ENCODE measurements at places on chromosomes 5 and 9.

DNA sequence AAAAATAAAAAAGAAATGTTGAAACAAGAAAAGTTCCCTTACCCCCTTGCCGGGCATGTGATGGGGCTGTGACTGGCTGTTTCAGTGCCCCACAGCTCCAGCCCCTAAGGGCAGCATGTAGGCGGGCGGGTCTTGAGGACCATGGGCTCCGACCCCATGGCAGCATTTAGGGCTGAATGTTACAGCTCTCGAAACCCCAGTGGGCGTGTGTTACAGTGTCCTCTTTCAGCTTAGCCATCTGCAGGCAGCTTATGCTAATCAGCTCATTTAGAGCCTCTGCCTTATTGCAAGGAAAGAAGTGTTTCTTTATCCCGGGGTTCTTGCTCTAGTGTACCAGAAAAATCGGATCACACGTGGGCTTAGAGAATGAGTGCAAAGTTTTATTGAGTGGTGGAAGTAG lies 497.4 kb upstream of the CYLC2 start:
- DNase-seq: no peak

GRCh38 chr9:137369061-137369787 lies 53.7 kb downstream of the EXD3 start:
- no peak for DNase-seq

DNA sequence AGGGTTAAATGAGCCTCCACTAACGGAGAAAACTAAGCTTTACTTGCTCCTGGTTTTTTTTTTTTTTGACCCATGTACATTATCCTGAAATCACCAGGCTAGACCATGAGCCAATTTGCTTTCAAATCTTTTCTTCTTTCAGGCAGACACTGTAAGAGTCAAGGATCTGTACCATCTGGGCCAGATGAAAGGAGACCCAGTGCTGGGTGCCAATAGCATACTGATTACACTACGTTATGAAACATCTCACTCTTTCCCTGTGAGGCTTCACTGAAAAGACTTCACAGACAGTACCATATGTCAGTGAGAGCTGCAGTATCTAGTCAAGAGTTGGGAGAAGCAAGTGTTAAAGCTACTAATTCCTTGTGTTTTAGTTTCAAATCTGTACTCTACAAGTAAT lies 161.2 kb upstream of the PTPRD start:
- DNase-seq: no peak

DNA sequence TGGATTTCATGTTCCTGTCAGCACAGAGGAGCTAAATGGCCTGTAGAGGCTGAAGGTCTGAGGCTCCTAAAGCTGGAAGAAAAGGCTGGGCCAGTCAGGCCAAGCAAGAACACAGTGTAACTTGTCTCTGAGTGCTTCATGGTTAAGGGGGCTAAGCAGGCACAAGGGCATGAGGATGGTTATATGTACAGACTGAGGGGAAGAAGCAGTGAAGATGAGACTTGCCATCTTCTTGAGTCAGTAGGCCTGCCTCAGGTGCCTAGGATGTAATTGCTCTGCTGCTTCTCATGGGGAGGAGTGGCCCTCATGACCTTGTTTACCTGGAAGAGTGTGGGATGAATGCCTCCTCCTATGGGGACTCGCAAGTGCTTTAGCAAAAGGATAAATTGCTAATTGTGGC lies 8.7 kb upstream of the PSMD5 start:
- DNase-seq: no peak

- no peak for DNase-seq
Observed at GRCh38 chr5:14745753-14746152, 81.2 kb downstream of the OTULIN start.

GRCh38 chr9:3043369-3043768 lies 199.5 kb upstream of the PUM3 start:
- peak; percentile 44 for DNase-seq

DNA sequence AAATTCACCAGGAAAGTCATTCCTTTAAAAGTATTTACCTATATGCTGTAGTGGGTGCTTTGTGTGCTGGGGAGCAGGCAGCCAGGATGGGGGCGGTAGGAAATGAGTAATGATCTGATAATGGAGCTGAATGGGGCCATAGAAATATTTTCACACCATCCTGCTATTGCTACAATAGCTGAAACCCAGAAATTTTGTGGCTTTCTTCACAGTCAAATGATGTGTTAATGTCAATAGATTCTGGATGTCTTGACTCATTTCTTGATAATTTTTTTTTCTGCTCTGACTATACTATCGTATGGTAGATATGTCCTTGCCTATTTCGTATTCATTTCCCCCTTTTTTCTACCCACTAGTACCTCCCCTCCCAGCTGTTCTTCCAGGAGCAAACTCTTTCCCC lies 59.5 kb downstream of the RORB start:
- DNase-seq: peak; percentile 23

DNA sequence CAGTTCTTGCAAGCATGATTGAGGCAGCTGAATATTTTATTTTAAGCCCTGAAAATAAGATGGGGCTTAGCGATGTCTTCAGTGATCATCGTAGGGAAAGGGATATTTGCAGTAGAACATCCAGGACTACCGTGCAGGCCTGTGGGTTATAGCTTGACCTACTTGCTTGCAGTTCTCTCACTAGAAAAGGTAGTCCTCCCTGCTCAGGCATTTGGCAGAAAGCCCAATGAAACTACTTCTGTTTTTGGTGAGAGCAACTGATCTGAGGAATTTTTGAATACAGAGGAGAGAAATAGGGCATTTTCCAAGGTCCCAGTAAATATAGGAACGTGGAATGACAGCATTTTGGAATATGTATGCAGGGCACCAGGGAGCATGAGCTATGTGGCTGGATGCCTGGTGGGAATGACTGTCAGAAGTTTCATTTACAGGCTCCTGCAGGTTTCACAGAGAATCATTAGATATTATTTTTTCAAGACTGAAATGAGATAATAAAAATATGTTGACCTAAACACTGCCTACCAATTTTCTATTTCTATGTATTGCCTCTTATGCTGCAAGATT lies 417.9 kb upstream of the ACTBL2 start:
- DNase-seq: no peak

DNA sequence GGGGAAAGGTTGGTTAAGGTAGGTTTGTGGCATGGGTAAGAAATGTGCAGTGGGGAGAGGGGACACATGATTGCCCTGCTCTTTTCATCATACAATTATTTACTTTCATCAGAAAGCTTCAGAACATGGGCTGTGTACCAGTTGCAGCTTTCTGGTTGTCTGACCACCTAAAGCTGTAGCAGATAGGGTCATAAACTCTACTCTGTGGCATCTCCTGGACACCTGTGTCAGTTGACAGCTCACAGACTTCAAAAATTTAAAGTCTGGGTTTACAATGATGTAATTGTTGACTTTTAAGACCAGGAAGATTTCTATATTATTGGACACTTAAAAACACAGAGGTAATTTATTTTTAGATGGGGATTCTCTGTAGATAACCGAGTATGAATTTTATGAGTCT lies 222.7 kb upstream of the PRR16 start:
- no peak for DNase-seq

- no peak for DNase-seq
Observed at GRCh38 chr5:144108131-144108530, 62.3 kb downstream of the YIPF5 start.

GRCh38 chr5:17180864-17181723 lies 36.3 kb upstream of the BASP1 start:
- peak; percentile 99 for DNase-seq

DNA sequence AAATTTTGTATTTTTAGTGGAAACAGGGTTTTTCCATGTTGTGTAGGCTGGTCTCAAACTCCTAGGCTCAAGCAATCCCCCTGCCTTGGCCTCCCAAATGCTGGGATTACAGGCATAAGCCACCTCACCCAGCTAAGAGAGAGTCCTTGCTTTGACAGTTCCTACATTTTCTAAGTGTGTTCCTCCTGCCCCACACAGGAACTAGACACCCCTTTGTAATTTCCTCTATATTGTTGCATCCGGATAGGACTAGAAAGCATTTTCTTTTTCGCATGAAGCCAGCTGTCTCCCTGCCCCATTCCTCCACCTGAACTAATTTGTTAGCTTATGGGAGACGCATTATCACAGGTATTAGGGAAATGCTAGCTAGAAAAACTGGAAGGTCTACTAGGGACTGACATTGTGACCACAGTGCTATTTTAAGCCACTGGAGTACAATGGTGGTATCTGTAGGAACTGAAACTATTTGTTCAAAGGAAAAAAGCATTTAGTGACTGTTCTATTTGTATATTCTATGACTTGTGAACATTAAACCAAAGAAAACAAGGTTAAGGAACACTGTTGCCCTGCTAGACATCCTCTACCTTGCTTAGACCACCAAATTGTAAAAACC lies 214.1 kb downstream of the SMARCA2 start:
- DNase-seq: no peak

GRCh38 chr5:108726446-108727235 lies 21.1 kb upstream of the FER start:
- DNase-seq: no peak

- DNase-seq: no peak
Observed at GRCh38 chr5:81726297-81726696, 24.6 kb downstream of the SSBP2 start.

DNA sequence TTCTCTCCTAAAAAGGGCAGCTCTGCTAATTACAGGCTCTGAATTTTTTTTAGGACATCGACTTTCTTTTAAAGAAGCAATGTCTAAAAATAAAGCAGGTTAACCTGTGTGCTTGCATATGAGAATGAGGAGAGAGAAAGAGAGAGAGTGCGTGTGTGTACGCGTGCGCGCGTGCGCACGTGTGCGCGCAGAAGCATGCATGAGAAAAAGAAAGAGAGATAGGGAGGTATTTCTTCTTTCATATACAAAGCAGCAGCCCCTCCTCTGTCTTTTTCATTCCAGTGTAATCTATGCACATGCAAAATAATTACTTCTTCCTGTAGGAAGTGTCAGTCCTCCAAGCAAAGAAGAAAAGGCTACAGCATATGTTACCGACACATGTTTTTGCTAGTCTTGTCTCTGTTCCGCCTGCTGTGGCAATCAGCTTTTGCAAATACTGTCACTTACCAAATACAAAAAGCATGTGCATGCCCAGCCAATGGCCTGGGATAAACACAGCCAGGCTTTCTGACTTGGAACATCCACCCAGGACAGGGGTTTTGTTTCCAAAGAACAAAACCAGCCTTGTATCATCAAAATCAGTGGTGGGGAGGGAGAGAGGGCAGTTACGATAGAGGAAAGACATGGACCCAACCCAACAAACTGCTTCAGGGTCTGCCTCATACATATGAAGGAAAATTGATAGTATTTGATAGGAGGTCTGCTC lies 252.3 kb upstream of the SLC24A2 start:
- no peak for DNase-seq

DNA sequence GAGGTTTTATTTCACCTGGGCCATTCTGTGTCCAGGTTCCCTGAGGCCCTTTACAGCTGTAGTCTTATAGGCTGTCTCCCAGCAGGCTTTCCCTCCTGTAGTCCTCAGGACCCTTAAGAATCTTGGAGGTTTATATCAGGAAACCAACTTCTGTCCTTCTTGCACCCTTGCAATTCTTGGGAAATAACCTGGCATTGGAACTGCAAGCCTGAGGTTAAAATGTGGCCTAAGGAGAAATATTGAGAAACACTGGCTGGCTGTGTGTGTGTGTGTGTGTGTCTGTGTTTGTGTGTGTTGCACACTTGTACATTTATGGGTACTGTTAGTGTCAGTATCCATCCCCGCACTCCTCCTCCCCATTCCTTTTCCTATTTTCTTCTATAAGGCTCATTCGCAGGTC lies 168.9 kb downstream of the PAPPA start:
- no peak for DNase-seq

GRCh38 chr5:67052034-67052433 lies 144.6 kb downstream of the CD180 start:
- no peak for DNase-seq

DNA sequence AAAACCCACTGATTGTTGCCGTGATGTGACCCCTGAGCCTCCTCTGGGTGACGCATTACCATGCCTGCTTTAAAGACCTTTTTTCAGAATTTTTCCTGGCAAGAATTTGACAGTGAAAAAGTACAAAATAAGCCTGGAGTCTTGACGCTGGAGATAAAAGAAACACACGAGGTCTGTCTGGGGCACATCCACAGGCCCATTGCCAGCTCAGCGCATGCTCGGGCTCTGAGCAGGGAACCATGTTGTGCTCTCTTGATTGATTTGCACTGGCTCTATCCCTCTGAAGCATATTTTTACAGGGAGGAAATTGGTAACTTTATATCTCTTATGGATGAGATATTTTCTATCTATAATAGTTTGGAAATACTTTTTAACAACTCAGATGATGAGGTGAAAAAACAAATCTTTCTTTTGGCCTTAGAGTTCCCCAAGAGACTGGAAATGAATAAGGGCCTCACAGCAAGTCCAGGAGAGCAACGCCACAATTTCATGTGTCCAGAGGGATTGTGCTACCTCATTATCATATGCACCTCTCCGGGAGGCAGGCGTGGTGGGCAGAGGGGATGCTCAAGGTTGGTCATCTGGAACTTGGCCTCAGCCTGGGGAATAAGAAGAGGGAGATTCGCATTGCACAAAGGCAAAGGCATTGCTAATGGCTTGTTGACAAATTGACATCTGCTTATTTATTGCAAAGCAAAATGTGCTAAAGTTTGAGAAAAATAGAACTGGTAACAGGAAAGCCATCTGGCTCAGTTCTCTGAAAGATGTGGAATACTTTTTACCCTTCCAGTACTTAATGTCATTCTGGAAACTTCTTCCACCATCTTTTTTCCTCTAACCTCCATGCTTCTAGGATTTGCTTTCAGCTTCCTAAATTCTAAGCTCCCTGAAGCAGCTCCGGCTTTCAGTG lies 183.8 kb downstream of the PJA2 start:
- no peak for DNase-seq

GRCh38 chr9:129838707-129839259 lies 3.5 kb downstream of the USP20 start:
- DNase-seq: peak; percentile 57

DNA sequence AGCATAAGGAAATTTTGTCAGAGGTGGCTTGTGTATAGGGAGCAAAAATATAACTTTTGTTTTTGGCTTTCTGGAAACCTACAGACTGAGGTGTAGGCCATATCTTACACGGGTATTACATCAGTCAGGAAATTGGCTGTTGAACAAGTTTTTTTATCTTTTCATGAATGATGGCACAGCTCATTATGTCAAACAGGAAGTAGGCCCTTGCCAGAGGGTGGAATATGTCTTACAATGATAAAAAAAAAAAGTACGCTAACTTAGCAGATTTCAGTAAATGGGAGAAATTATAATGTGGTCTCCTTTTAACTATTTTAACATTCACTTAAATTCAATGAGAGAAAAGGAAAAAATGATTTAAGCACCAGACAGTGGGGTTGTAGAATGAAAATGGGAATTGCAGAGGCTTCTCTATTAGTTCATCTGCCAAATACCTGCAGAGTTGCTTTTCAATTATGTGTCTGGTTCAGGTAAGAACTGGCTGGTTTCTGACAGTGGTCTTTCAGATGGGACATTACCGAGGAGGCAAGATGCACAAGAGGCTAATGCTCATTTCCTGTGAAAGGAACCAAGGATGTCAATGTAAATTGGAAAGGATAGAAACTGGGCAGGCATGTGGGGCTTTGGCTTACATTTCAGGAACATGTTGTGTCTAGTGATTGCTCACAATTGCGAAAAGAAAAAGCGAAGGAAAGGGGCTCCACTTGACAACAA lies 169.9 kb downstream of the NNT start:
- peak; percentile 78 for DNase-seq

GRCh38 chr9:36092509-36093215 lies 43.9 kb upstream of the GLIPR2 start:
- DNase-seq: no peak

Measured in HS-5 (cell line).